ENCODE measurements at places on chromosomes 3 and 15.

GRCh38 chr3:851098-851790 lies 241.6 kb upstream of the CNTN6 start:
- no peak for DNase-seq

DNA sequence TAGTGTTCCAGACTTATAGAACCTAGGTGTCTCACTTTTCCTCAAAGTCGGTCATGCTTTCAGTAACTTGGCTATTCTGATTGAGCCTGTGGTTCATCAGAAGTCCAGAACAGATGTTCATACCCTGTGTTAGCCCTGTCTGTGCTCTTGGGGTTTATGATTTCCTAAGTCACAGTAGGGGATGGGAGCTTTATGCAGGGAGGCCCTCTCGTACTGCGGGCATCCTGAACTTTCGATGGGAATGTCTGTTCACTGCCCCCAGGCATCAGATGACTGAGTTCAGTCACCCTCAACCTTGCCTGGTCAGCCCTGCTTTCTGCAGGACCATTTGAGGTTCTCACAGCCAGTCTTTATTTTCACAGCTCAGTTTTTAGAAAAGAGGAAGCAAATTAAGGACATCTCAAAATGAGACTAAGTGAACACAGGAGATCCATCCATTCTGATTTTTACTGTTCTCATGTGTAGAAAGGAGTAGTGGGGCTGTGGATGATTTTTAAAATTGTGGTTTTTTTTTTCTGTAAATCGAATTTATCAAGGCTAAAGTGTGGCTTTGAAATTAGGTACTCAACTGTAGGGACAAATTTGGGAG lies 71.3 kb downstream of the CMTM8 start:
- no peak for DNase-seq

GRCh38 chr15:97691078-97691477 lies 269.4 kb upstream of the ARRDC4 start:
- no peak for DNase-seq

- no peak for DNase-seq
Observed at GRCh38 chr15:36332301-36332700, 247.1 kb upstream of the CDIN1 start.

DNA sequence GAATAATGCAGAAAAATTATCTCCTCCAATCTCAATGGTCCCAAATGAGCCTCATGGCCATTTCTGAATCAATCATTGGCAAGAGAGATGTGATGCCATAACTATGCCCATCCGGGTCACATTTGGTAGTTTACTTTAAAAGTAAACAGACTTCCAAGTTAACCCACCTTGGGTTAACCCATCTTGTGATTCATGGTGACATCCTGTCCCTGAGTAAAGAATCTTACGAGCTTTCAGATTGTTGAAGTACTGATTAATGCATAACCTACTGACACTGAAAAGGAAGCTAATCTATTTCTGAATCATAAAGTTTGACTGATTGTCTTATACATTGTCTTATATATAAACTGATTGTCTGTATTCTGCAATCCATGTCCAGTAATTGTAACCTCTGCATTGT lies 467.2 kb upstream of the AGTR1 start:
- no peak for DNase-seq

DNA sequence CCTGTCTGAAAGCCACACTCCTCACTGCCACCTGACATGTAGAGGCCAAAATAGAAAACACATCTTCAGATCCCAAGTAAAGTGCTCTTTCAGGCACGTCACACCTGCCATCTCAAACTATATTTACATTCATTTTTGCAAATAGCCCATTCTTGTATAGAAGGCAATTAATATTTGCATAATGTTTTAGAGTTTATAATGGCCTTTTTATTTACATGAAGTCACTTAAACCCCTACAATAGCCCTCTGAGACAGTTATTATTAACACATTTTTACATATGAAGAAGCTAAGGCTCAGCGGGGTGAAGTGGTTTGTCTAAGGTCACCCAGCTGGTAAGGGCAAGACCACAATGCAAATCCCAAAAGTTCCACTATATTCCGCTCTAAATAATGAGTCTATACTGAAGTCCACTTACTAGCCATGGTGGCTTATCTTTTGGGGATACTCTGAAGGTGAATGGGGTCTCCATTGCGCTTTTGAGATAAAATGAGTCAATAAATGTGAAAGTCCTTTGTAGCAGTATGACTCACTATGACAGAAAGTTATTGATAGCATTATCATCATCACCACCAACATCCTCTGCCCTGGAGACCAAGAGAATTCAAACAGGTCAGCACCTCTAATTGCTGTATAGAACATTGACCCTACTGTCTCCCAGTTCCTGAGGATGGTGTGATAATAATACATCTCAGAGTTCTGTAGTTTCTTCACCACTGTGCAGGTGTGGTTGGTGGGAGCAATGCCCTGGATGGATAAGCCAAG lies 155.9 kb upstream of the BCL6 start:
- DNase-seq, result no peak

All from nucleus accumbens (tissue), 56 donors.